ENCODE measurements at places on chromosomes 6 and 20. TPM values are rescaled to one million over a fixed set of nuclear protein-coding genes. Genes with fewer than 3 reads are reported as not detected.

MTCH1 gene
- 116 TPM for total RNA-seq

VNN1 gene
- not detected for total RNA-seq

CST4 gene
- not detected for total RNA-seq

FRK gene
- total RNA-seq: 0.02 TPM

LTB gene
- 61.8 TPM for total RNA-seq

AK9 gene
- 6.4 TPM for total RNA-seq

HACE1 gene
- 22.5 TPM for total RNA-seq

C20orf141 gene
- total RNA-seq: not detected

FAM209B gene
- total RNA-seq: 1.7 TPM

PBOV1 gene
- not detected for total RNA-seq

MDN1 gene
- 48.2 TPM for total RNA-seq

DNAJC5 gene
- total RNA-seq: 40.5 TPM

FOXC1 gene
- 0.30 TPM for total RNA-seq

MYCT1 gene
- not detected for total RNA-seq

IP6K3 gene
- not detected for total RNA-seq

OLIG3 gene
- total RNA-seq: 0.41 TPM

RGS17 gene
- total RNA-seq: not detected

PABPC1L gene
- 162 TPM for total RNA-seq

TCF15 gene
- total RNA-seq: not detected

ZSCAN9 gene
- total RNA-seq: 7.5 TPM

SLC22A7 gene
- not detected for total RNA-seq

FERMT1 gene
- 0.37 TPM for total RNA-seq

NELFCD gene
- total RNA-seq: 66.2 TPM

GCNT2 gene
- 1.8 TPM for total RNA-seq

CGAS gene
- total RNA-seq: 26.9 TPM

WFDC12 gene
- total RNA-seq: not detected

DLK2 gene
- total RNA-seq: 1.6 TPM

CCDC28A gene
- total RNA-seq: 41.9 TPM

All from activated T-cell treated with anti-CD3 and anti-CD28 coated beads, Interleukin-2, amount 50 U/mL, for 72 hours (primary cell).